Lower lobe of right lung (tissue), 2 donors: ENCODE measurements at places on chromosomes 1 and 21. TPM values are rescaled to one million over a fixed set of nuclear protein-coding genes. Genes with fewer than 3 reads are reported as not detected.

The RAD54L gene
- 1.7 TPM for total RNA-seq

DNA sequence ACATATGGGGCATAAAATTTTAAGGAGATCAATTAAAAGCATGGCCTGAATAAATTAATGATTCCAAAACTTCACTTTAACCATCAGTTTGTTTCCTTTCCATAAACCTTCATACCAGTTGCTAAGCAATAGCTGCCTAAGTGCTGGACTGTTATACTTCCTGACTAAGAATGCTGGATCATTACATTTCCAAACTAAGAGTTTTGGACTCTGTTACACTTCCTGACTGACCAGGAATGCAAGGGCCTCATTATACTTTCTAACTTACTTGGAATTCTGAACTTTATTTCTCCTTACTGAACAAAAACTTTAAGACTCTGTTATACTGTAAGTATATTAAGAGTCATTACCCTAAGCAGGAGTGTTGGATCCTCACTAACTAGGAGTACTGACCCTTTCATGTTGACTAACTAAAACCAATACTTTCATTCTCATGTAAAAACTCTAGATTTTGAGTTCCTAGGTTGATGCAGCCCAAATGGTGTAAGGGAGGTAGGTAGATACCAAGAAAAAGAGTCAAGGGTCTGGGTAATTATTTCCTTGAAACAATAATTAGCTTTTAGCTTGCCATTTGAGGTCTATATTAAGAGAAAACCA, 118.2 kb downstream of the FAF1 start:
- no peak for DNase-seq

- no peak for DNase-seq
Observed at GRCh38 chr21:32779983-32780382, 8.4 kb upstream of the PAXBP1 start.

DNA sequence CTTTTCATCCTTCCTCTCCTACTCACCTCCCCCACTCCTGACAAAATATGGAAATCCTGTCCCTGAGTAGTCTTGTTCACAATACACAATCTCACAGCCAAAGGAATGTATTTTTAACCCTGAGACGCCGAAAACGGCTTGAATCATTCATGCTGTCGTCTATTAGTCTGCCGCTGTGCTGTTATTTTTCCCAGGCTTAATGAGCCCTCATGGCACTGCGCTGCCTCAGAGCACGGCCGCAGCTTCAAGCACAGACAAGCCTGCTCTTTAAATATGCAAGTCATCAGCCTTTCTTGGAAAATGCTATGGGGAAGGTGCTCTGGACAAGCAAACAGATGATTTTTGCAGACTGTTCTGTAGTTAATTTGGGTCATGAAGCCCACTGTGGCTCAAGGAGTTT, 302.7 kb downstream of the DISC1 start:
- no peak for DNase-seq

GRCh38 chr1:219783605-219784235, 144.6 kb downstream of the SLC30A10 start:
- no peak for DNase-seq

DNA sequence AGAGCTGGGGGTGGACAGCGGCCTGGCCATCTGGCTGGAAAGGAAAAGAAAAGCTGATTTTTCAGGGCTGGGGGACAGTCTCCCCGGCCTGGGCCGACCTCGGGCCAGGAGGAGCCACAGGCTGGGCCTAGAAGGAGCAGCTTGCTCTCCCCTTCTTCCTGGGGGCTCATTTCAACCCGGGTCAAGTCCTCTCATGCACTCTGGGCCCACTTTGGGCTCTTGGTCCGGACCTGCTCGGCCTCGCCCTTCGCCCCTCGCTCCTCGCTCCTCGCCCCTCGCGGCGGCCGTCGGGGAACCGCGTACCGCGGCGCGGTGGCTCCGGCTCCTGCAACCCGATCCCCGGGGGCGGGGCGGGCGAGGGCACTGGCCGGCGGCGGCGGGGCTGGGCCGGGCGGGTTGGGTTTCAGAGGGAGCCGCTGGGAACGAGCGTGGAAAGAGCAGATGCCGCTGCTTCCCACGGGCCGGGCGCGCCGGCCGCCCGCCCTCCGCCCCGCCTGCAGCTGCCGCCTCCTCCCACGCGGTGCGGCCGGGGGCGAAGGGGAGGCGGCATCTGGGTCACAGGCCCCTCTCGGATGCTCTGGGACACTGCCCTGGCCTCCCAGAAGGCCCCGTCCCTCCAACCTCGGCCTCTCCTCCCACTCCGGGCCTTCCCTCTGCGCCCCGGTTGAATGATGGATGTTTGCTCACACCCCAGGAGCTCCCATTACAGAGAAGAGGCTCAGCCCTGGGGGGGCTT, 6.6 kb downstream of the HEYL start:
- peak; percentile 63 for DNase-seq

- DNase-seq: no peak
Observed at GRCh38 chr1:115447672-115448071, 109.6 kb upstream of the NGF start.

DNA sequence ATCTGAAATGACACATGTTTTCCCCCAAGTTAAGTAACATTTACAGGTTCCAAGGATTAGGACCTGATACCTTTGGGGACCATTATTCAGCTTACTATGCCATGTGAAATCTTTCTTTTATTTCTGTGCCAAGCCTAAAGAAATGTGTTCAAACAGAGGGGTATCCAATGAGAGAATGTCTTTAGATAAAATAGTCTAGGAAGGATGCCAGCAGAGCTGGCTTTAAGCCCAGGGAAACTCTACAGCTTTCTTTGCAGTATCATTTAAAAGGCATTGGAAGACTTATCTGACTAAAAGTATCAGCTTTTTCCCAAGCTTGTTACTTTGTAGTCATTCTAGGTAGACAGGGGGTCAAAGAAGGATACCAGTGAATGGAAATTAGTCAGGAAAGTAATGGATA, 860.4 kb downstream of the PLA2G4A start:
- no peak for DNase-seq

GRCh38 chr1:61201035-61201434, 118.7 kb downstream of the NFIA start:
- DNase-seq: no peak

- DNase-seq: no peak
Observed at GRCh38 chr1:106072909-106073600, 983.4 kb upstream of the PRMT6 start.

GRCh38 chr1:6897138-6897537, 111.9 kb downstream of the CAMTA1 start:
- DNase-seq: no peak

The ICOSLG gene
- total RNA-seq: 11.6 TPM

The SPRR5 gene
- total RNA-seq: not detected

GRCh38 chr21:26732432-26733221, 112.6 kb downstream of the ADAMTS1 start:
- DNase-seq: peak; percentile 49

GRCh38 chr21:37375866-37376574, 9.4 kb downstream of the DYRK1A start:
- no peak for DNase-seq

DNA sequence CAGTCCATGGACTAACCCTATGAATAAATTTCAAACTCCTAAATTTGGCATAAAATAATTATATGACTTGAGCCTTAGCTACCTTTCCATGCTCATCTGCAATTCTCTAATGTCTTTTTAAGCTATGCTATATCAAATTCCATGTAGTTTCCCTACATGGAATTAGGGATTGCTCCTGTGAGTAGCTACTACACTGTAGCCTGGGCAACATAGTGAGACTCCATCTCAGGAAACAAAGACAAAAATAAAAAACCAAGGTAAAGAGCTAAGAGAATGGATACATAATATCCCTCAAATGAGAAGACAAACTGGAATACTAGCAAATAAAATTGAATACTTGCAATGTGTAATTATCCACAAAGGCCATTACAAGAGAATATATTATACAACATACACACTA, 37.5 kb downstream of the ATP1B1 start:
- DNase-seq: no peak

The RCC2 gene
- total RNA-seq: 65.8 TPM

- DNase-seq: no peak
Observed at GRCh38 chr1:176440176-176440575, 22.8 kb upstream of the PAPPA2 start.

The SH2D1B gene
- 1.9 TPM for total RNA-seq

DNA sequence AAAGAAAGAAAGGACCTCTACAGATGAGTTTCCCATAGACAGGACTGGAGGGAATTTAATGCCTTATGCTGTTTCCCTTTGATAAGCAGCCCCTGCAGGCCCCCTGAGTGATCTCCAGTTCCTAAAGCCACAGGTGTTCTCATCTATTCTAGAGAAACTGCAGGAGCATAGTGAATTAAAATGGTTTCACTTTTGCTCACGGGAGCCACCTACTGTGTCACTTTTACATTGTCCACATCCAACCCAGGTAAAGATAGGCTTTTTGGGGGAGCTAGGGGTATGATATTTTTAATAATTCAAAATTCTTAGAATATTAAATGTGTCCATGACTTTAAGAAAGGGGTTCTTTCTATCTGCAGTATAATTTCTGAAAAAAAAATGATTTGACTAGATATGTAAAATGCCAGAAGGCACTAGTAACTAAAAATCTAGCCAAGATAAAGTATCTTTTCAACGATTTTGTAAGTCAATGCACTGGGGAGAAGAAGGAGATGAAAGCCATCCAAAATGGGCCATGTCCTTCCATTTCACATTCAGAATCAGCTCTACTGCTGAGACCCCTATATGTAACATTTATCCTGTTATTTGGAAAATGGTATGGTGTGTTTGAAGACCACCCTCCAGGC, 267.3 kb upstream of the DUSP10 start:
- DNase-seq: no peak

- no peak for DNase-seq
Observed at GRCh38 chr1:53342735-53343470, 15.0 kb upstream of the LRP8 start.

GRCh38 chr1:111879081-111879480, 110.4 kb downstream of the KCND3 start:
- no peak for DNase-seq

DNA sequence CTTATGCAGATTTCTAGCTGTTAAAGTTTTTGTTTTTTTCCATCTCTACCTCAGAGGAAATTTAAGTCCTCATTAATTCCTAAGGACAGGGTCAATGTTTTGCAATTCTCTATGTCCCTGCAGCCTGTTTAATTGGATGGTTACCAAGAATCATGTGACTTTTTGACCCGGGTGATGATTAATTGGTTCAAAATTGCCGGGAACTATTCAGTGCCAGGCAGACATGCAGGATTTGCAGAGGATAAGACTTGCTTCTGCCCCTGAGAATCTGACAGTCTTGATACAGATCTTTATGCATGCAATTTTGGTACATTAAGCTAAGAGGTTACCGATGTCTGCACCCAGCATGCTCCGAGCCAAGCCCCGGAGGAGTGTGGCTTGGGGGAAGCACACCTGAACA, 87.9 kb downstream of the PLPP3 start:
- DNase-seq: no peak

- DNase-seq: no peak
Observed at GRCh38 chr1:175480343-175480822, 263.0 kb downstream of the TNR start.

The OVAAL gene
- not detected for total RNA-seq

The RNU1-2 gene
- 6,803 TPM for total RNA-seq

GRCh38 chr1:69613414-69613813, 45.7 kb downstream of the LRRC7 start:
- no peak for DNase-seq

GRCh38 chr1:15156807-15157380, 3.3 kb downstream of the TMEM51 start:
- no peak for DNase-seq

- DNase-seq: no peak
Observed at GRCh38 chr1:23470282-23471070, 13.5 kb downstream of the ASAP3 start.

GRCh38 chr1:182575540-182576149, 13.4 kb downstream of the RNASEL start:
- DNase-seq: no peak

DNA sequence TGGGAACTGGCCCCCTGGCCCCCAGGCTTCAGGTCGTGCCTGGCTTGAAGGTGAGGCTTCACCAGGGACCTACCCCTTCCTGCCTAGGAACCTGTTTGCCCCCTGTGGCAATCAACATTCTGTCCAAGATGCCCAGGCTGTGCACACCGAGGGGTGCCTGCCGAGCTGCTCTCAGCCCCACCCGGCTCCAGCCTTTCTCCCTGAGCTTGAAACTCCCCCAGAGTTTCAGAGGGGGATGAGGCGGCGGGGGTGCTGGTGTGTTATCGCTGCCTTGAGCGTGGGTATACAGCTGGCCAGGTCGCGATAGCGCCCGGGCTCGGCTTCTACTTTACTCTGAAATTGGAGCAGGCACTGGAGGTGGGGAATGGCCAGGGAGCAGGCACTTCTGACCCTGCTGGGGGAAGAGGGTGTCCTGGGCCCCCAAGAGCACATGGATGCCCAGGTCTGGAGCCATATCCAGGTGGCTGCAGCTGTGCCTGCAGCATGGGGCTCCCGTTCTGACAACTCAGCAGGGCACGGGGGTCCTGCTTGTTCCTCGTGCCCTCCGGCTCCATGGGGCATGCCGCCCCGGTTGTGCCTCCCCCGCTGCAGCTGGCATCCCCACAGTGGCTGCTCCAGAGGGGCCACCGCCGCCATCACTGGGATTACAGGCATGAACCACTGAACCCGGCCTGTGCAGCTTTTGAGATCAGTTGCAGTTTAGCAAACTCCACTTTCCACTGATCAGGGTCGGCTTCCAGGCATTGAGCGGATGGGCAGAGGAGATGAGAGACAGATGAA, 29.8 kb downstream of the RYR2 start:
- no peak for DNase-seq

DNA sequence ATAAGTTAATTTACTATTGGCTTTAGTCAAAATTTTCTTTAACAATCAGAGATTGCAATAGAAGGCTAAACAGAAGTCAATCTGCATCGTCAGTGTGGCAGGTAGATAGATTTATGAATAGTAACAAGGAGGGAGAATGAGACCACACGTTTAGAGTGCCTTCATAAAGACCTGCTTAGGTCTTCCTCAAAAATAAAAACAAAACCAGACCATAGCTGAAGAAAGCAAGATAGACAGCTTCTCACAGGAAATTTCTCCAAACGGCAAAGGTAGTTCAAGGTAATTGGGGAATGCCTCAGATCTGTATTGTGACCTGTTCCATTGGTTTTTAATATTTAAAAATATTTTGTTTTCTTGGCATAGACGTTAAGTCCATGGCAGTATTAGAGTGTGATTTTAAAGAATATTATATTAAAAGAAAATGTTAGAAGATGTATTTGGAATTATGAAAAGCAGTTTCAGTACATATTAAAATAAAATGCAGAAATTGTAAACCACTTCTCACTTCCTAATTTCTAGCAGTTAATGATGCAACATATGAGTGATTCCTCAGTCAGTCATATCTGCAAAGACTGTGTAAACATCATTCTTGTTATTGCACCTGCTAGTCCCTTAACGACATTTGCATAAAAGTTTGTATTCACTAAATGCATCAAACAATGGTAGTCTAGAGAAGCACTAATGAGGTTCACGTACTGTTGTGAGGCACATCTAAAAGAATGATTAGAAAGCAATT, 278.0 kb downstream of the HLX start:
- no peak for DNase-seq

The A3GALT2 gene
- not detected for total RNA-seq

DNA sequence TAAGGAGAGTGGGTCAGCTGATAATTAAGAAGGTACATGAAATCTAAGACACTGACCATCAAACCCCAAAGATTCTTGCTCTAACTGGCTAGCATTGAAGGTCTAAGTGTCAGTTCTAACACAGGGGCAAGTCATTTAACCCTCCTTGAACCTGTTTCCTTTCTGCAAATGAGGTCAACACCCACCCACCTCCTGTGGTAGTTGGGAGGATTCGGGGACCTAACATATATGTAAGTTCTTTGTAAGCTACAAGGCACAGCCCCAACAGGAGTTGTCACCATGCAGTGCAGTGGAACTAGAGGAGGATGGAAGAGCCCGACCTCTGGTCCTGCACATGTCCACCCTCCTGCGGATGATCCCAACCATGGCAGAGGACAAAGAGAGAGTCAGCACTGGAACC, 2.4 kb downstream of the NUDT17 start:
- no peak for DNase-seq
